ENCODE measurements at places on chromosomes 1 and 21. TPM values are rescaled to one million over a fixed set of nuclear protein-coding genes. Genes with fewer than 3 reads are reported as not detected.

- H3K36me3 ChIP-seq: peaks cover 37% of the 10 kb centered on the region
- no peaks in the 10 kb centered on the region for H3K27me3 ChIP-seq
- H3K4me3 ChIP-seq: no peak overlapping the region
- DNase-seq: no peak
- no peaks in the 10 kb centered on the region for H3K4me1 ChIP-seq
Measured at GRCh38 chr21:29033301-29033700, 8.8 kb downstream of the USP16 start.

- H3K27me3 ChIP-seq: peaks cover 2% of the 10 kb centered on the region
- peaks cover 10% of the 10 kb centered on the region for H3K4me1 ChIP-seq
- no peak overlapping the region for H3K27ac ChIP-seq
- no peak for DNase-seq
- H3K4me3 ChIP-seq: no peak overlapping the region
Measured at GRCh38 chr1:245301921-245302320, 147.1 kb downstream of the KIF26B start.

- H3K27me3 ChIP-seq: no peaks in the 10 kb centered on the region
- H3K36me3 ChIP-seq: no peaks in the 10 kb centered on the region
- H3K4me3 ChIP-seq: no peak overlapping the region
Measured at GRCh38 chr1:96346719-96347118, 374.9 kb upstream of the PTBP2 start.

DNA sequence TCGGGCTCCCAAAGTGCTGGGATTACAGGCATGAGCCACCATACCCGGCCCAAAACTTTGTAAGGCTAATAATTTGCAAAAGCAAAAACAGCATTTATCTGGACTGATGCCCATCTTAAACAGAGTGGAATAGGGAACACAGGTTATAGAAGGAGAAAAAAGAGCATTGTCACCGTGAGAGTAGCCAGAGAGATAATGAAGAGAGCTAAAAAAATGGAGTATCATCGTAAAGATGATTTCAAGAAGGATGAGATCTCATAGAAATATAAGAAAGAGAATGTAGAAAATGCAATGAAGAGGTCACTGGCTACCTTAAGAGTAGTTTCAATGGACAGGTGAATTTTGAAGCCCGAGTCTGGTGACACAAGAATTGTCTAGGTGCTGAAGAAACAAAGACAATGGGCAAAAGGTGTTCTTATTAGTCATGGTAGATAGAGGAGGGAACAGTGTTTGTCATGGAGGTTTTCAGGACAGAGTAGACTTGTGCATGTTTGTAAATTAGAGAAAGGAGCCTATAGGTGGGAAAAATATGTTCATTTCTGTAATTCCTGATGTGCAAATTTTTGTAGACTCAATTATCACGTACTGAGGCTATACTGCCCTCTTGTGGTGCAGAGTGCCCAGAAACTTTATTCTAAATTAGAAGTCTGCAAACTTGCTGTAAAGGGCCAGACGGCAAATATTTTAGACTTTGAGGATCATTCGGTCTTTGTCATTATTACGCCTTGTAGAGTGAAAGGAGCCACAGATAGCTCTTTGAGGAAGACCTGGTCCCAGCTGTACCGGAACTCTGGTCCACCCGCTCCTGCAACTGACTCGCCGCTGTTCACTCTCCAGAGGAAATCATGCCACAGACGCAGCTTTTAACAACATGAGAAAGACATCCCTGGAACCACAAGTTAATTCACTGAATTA is 8.1 kb upstream of the TMEM183A start:
- H3K4me1 ChIP-seq: no peaks in the 10 kb centered on the region
- H3K4me3 ChIP-seq: no peak overlapping the region
- DNase-seq: peak; percentile 60

GRCh38 chr1:37999430-38000232 is 5.7 kb downstream of the FHL3 start:
- H3K27me3 ChIP-seq: no peaks in the 10 kb centered on the region
- peak; percentile 94 for DNase-seq
- H3K27ac ChIP-seq: peak overlapping the region; percentile 94
- peak overlapping the region; percentile 8 for H3K4me3 ChIP-seq

Gene COL11A1
- 265 TPM for total RNA-seq

Gene PGLYRP4
- total RNA-seq: not detected

- H3K4me1 ChIP-seq: no peaks in the 10 kb centered on the region
Measured at GRCh38 chr21:39105341-39105765, 77.9 kb downstream of the PSMG1 start.

Gene SAMSN1
- 2.2 TPM for total RNA-seq

Gene ADGRB2
- 12.5 TPM for total RNA-seq

DNA sequence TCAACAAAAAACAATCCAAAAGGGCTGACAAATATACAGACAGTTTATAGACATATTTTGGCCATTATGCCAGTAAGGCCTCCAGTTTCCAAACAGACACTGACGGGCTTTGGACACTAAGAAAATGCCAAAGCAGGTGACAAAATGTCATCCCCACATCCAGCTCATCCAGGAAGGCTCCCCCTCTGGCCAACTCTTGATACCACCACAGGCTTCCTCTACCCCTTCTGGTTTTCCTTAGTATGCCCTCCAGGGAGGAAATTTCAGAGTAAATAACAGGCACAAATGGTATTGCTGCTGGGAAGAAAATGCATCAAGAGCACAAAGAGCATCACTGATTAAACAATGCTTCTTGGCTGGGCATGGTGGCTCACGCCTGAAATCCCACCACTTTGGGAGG is 225.3 kb downstream of the VAV3 start:
- no peak for DNase-seq
- H3K4me1 ChIP-seq: peaks cover 5% of the 10 kb centered on the region
- no peak overlapping the region for H3K27ac ChIP-seq
- H3K27me3 ChIP-seq: no peaks in the 10 kb centered on the region
- H3K36me3 ChIP-seq: no peaks in the 10 kb centered on the region

- no peaks in the 10 kb centered on the region for H3K27me3 ChIP-seq
- H3K4me1 ChIP-seq: peaks cover 5% of the 10 kb centered on the region
- peaks cover 6% of the 10 kb centered on the region for H3K36me3 ChIP-seq
- no peak for DNase-seq
Measured at GRCh38 chr1:52752484-52752826, 26.2 kb downstream of the ZYG11B start.

DNA sequence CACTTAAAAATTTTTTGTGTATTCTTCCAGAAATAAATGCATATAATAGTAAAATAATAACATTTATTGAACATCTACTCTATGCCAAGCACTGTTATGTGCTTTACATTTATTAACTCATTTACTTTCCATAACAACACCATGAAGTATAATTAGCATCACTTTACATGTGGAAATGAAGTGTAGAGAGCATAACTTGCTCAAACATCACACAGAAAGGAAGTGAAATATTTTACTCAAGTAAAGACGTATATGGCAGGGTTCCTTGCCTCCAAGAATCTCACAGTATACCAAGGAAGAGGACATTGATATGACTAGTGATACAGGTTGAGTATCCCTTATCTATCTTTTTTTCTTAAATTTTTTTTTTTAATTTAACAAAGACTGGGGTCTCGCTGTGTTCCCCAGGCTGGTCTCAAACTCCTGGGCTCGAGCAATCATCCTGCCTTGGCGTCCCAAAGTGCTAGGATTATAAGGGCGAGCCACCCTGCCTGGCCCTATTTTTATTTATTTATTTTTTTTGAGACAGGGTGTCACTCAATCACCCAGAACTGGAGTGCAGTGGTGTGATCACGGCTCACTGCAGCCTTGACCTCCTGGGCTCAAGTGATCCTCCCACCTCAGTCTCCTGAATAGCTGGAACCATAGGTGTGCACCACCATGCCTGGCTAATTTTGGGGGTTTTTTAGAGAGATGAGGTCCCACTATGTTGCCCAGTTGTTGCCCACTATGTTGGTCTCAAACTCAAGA is 7.7 kb upstream of the CLIC4 start:
- H3K27me3 ChIP-seq: no peaks in the 10 kb centered on the region
- H3K27ac ChIP-seq: no peak overlapping the region
- H3K36me3 ChIP-seq: no peaks in the 10 kb centered on the region

Gene TXNIP
- 411 TPM for total RNA-seq

DNA sequence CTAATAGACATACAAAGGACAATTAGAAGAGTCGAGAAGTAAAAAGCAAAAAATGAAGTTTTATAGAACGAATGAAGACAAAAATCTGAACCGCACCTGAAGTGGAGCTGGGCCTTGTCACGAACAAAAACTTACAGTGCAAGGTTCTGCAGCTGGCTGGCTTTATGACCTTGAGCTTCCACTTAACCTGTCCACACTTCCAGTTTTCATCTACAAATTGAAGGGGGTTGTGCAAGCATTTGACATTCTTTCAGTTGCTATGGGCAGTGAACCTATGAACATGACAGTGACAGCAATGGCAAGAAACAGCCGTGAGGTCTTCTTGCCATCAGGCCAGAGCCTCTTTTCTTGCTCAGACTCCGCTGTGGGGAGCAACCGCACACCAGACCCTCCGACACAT is 93.2 kb downstream of the DSCAM start:
- no peak for DNase-seq
- H3K27ac ChIP-seq: no peak overlapping the region
- H3K36me3 ChIP-seq: no peaks in the 10 kb centered on the region

GRCh38 chr1:100759188-100759587 is 39.6 kb downstream of the VCAM1 start:
- H3K36me3 ChIP-seq: no peaks in the 10 kb centered on the region
- DNase-seq: no peak
- no peaks in the 10 kb centered on the region for H3K4me1 ChIP-seq
- no peak overlapping the region for H3K4me3 ChIP-seq
- H3K27ac ChIP-seq: no peak overlapping the region

Gene SDC3
- 21.9 TPM for total RNA-seq

All from muscle of leg (tissue), 16 donors.